ENCODE measurements at places on chromosomes 6 and 20.

DNA sequence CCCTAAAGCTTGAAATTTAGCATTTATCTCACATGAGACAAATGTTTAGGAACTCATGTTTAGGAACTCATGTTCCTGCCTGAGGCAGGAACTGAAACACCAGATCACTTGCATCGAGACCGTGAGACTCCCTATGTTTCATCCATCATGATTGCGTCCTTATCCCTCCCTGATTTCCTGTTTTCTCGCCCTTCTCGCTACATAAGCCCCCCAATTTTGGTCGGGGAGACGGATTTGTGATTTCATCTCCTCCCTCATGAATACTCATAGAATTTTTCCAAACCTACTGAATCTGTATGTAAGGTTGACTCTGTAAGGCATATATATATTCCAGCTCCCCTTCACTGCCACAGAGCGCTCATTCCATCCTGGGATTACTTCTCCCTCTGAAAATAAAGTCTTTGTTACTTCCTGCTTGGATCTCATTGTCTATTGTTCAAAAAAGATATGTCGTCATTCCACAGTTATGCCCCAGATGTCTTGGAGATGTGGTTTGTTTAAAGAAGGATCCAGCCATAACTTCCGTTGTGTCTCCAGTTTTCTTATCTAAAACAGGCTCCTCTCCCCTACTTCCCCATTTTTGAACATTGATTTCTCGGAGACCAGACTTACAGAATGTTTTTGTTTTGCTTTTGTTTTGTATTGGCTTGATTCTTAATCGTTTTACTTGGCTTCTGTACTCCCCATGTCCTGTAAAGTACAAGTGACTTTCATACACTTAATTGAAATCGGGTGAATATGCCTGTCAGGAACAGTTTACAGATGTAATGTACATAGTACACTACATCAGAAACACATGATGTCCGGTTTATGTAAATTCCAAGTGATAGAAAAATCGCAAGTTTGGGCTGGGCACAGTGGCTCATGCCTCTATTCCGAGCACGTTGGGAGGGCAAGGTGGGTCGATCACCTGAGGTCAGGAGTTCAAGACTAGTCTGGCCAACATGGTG, 118.7 kb downstream of the HFE start:
- DNase-seq: no peak

DNA sequence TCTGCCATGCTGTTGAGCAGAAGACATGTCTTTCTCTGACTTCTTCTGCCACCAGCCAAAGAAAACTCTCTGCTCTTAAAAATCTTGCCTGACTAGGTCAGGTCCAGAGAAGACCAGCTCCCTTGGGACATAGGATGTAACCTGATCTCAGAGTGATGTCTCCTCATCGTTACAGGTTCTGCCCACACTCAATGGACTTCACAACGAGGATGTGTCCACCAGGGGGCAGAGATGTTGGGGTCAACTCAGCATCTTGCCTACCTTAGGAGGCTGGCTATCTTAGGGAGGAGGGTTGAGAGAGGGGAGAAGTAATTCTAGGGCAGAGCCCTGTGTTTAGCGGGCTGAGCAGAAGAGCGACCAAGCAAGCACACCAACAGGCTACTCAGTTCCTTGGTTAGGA, 207.6 kb upstream of the CDH4 start:
- no peak for DNase-seq

DNA sequence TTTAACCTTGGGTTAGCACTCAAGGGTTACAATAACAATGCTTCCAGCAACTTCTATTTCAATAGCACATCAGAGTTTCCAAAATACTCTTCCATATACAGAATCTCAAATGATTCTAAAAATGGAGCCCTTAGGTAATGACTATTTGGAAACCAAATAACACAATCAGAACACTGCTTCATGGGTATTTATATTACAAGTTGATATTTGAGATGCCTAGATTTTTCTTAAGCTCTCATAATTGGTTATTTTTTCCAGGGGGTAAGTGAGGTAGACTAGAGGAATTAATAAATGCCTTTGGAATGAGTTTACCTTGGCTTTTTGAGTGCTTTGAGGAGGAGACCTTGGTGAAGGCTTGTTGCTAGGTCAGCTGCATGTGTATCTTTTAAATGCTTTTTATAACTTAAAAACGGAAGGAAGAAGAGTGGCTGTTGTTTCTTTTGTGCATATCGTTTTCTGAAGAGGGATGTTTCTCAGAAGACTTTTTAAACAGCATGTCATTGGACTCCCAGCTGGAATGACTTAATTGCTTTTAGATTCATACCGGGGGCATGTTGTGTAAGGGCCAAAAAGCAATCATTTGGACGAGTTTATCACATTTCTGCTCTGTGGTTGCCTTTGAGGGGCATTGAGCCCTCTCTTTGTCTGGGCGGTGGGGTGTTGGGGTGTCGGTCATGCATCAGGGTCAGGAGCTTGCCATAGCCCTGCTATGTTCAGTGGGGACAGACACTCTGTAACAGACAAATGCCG, 186.0 kb downstream of the DTNBP1 start:
- DNase-seq: no peak

- no peak for DNase-seq
These were observed 93.9 kb downstream of the PSMG4 start for GRCh38 chr6:3352678-3353077.

DNA sequence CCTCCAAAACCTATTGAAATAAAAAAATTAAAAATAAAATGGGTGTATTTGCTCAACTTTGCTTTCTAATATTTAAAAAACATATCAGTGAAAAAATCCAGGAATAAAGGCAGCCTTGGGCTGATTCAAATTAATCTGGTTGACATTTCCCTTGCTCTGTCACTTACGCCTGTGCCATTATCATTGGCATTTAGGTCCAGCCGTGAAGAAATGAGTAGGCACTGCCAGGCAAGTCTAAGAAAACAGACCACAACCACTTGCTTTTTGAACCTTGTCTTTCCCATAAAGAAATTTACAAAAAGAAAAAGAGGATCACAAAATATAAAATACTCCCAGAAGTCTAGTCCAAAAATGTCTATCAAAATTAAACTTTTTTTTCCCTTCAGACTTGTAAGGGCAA, 59.2 kb upstream of the HBS1L start:
- DNase-seq: no peak

- DNase-seq: no peak
These were observed 47.6 kb upstream of the RBM24 start for GRCh38 chr6:17233531-17233930.

- DNase-seq: no peak
These were observed 29.0 kb upstream of the DSN1 start for GRCh38 chr20:36802326-36803222.

GRCh38 chr6:37540390-37540789, 40.7 kb upstream of the CCDC167 start:
- DNase-seq: no peak

- peak; percentile 48 for DNase-seq
These were observed 637 bp downstream of the ABHD12 start for GRCh38 chr20:25389858-25390537.

GRCh38 chr6:25053875-25054371, 118.2 kb upstream of the RIPOR2 start:
- no peak for DNase-seq

DNA sequence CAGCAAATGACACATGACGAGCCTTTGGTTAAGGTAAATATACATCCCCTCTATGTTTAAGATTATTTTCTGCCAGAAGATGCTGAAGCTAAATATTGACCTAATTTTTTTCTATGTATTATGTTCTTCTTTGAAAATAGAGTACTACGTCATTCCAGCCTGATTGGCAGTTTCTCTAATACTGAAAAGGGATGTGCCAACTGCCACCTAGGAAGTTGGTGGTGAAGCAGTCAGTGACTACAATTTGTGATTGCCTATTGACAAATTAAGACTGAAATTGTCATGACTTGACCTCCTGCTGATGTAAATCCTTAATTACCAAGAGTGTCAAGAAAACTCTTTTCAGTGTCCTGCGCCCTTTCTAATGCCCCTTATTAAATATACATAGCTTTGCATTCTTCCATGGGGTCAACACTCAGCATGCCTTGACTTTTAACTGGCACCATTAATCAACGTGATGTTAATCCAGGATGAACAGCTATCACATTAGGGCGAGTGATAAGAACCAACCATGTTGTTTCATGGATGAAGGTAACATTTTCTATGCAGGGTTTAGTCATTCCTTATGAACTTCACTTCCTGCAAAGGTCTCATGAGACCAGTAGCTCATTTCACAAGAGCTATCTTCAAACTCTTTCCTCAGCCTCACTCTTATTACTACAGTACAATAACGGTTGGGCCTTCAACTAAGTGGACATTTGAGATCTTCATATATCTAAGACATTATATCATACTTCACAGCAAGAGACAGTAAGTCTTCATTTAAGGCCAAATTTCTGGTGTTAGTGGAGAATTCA, 22.5 kb upstream of the SGK1 start:
- DNase-seq: no peak

GRCh38 chr20:5552154-5552553, 198.0 kb upstream of the SHLD1 start:
- no peak for DNase-seq

DNA sequence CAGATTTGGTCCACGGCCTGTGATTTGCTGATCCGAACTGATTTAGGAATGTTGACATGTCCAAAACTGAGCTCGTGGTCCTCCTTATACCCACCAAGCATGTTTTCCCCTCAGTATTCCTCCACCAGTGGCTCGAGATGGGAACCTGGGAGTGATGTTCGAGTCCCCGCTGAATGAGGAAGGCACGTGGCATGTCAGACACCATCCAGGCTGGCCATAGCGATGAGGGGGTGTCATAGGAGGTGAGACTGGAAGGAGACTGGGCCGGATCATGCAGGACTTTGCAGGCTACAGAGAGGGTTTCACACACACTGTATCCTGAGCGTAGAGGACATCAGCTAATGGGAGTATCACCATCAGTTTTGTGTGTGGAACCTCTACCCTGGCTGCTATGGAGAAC, 78.2 kb downstream of the TOX2 start:
- no peak for DNase-seq

DNA sequence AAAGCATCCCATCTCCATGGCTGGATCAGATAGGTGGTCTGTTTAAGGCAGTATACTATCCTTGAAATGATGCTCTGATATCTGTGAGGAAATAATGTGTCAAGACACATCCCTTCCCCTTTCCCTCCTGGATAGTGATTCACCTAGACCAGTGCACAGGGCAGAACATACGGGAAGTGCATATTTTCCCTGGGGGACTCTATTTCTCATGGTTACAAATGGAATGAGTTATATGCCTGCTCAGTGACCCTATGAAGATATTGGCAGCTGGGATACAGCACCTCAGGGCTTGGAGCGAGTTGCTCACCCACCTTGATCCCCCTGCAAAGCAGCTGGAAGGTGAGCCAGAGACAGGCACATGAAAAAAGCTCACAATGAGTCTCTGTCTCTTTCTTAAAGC, 67.5 kb upstream of the PRL start:
- no peak for DNase-seq

DNA sequence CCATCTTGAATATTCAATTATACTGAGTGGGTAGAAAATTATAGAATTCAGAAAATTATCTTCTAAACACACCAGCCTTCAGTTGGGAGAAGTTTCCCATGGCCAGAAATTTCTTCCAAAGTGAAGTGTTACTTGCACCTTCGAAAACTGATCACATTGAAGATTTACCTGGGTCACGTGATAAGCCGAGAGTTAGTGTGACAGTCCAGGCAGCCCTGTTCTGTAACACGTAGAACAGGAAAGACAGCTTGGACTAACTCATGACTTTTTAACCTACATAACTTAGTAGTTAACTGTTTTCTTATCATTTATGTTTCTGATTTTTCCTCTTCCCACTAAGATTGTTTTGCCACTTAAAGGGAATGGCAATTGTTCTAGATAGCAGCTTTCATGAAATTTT, 118.3 kb upstream of the MTHFD1L start:
- DNase-seq: no peak

DNA sequence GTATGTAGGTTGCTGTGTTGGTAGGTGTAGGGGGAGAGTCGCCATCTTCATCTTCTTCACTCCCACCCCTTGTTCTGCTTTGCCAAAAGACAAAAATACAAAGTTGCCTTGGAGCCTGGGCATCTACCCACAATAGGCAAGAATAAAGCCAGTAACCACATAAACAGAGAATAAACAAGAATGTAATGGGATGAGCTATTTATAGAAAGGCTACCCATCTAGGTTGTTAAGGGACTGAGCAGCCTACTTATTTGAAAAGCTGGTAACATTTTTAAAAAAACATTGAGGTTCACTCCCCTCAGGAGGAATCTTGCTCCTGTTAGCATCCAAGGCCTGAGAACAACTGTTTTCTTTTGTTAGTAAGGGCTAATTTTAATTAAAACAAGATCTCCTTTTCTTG, 301.4 kb upstream of the STXBP5 start:
- DNase-seq: no peak

DNA sequence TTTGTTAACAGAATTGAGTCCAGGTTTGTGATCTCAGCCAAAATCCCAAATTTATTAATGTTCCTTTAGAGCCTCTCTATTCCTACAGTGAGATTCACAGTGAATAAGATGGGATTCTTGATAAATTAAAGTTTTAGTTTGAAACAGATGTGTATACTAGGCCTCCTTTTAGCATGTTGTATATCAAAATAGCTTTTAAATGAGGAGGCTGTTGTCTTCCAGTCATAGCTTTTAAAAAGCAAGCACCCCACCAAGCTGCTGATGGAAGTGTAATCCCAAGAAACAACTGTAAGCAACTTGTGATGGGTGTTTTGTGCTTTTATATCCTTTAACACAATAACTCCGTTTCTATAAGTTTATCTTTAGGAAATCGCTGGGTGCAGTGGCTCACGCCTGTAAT, 7.0 kb downstream of the GTF2H5 start:
- DNase-seq: no peak

DNA sequence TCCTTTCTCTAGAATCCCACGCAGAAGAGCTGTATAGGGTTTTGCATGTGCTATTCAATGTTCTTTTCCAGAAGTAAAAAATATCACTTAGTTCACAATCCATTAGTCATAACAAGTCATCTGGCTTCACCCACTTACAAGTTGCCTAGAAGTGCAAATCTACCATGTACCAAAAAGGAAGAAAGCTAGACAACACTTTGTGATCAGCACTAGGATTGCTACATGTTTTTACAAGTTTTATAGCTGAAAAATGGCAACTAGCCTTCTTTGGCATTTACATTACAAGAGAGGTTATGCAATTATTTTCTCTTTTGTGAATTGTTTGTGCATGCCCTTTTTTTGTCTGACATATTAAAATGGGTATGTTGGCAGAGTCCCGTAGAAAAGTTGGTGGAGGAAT, 85.6 kb upstream of the PTPRK start:
- no peak for DNase-seq

DNA sequence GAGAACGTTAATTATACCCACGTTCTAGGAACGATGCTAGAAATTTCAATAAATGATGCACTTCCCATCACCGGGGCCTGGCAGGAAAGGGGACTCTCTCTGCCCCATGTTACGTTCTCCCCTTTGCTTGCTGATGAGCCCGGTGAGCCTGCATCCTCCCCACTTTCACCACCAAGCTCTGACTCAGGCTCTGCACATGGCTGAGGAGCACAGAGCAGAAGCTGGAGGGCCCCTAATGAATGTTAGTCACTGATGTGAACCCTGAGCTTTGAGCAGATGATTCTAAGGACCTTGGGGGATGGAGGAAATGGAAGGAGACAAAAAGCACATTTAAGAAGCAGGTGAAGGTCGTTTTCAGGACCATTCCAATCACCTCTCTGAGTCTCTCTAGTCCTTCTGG, 468.2 kb upstream of the ARID1B start:
- DNase-seq: no peak
